ENCODE measurements at places on chromosomes 6 and 20.

DNA sequence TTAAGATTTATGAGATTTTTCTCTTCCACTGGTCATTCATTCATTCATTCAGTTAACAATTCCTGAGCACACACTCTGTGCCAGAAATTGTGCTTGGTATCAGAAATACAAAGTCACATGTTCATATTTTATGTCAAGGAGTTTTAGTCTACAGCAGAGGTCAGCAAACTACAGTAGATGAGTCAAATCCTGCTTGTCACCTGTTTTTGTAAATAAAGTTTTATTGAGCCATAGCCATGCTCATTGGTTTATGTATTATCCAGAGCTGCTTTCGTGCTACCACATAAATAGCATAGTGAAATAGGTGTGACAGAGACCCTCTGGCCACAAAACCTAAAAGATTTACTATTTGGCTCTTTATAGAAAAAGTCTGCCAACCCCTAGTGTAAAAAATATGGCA is 46.8 kb downstream of the THEMIS start:
- DNase-seq, result no peak

DNA sequence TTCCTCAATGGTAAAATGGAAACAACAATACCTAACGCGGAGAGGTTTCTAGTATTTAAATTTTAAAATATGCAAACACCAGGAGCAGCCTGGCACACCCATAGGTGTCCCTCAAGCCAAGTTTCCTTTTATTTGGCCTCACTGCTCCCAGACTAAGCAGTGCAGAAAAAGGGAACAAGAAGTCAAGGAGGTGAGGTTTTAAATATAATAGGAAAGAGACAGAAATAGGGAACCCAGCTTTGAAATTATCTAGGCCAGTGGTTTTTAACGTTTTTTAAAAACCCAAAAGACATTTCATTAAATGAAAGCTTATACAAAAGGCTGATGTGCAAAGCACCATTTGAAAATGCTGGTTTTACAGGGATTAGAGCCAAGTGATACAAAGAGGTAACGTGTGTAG is 109.6 kb downstream of the SLC22A3 start:
- no peak for DNase-seq

- no peak for DNase-seq
Observed at GRCh38 chr6:36323062-36323461, 13.6 kb downstream of the BNIP5 start.

DNA sequence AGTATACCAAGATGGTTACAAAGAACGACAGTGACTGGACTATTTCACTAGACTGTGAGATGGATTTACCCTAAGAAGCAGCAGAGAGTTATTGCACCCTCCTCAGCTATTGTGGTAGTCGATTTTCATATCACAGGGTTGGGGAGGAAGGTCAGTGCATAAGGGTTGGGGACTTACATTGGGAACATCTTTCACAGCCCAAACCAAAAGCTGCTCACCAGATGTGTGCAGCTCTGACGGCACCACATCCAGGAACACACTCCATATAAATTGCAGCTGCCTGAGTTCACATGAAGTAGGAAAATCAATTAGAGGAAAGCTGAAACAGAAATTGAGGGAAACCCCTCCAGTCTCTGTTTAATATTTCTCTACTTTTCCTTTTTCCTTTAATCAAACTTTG is 470.5 kb upstream of the NRSN1 start:
- no peak for DNase-seq

- no peak for DNase-seq
Observed at GRCh38 chr6:5684320-5685053, 322.2 kb downstream of the NRN1 start.

DNA sequence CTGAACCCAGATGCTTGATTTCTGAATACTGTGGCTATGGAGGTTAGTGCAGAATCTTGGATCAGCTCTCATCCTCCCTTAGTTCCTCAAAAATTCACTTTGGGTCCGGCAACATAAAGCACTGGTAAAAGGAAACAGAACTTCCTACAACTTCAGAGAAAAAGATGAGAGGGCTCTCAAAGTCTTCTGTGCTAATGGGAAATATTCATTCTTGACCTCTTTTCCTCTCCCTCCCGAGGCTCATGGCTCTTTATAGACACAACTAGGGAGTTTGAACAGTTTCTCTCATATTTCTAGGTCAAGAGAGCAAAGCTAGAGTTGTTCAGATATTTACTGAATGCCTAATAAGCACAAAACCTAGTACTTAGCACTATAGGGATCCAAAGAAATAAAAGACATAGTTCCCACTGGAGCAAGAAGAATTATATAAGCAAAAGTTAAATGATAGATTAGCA is 124.1 kb upstream of the TCF21 start:
- no peak for DNase-seq

DNA sequence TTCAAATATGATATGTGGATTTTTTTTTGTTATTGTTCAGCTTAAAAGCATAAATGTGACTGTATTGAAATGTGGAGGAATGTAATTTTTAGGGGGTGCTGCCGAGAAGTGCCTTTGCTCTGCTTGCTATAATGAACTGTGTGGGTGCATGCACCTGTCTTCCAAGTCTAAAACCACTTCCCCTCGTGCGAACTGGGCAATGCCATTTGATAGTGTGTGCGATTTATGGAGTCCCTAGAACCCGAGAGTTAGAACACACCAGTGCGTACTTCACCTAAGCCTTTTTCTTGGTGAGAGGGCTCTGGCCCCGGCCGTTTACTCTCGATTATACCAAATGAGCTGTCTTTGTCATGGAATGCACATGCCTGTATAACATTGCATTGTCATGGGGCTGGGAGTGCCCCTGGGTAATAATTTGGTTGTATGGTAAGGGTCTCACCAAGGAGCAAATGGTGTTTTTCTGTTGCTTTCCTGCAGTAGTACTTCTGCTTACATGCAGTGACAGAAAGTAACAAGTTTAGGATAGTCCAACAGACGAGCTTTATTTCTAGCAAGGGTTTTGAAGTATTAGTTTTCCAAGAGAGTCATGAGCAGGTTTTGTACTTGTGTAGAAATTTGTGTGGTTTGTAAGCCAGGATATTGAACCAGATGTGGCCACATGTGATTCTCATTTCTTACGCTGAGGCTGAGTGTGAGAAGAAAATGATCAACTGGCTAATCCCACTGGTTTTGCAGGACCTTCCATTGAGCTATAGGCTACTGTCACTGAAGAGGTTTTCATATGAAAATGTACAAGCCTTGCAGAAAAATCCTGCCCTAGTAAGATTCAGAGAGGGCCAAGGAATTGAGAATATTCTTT is 172.4 kb downstream of the DTNBP1 start:
- DNase-seq, result no peak

- no peak for DNase-seq
Observed at GRCh38 chr6:6845603-6846002, 257.1 kb downstream of the LY86 start.

DNA sequence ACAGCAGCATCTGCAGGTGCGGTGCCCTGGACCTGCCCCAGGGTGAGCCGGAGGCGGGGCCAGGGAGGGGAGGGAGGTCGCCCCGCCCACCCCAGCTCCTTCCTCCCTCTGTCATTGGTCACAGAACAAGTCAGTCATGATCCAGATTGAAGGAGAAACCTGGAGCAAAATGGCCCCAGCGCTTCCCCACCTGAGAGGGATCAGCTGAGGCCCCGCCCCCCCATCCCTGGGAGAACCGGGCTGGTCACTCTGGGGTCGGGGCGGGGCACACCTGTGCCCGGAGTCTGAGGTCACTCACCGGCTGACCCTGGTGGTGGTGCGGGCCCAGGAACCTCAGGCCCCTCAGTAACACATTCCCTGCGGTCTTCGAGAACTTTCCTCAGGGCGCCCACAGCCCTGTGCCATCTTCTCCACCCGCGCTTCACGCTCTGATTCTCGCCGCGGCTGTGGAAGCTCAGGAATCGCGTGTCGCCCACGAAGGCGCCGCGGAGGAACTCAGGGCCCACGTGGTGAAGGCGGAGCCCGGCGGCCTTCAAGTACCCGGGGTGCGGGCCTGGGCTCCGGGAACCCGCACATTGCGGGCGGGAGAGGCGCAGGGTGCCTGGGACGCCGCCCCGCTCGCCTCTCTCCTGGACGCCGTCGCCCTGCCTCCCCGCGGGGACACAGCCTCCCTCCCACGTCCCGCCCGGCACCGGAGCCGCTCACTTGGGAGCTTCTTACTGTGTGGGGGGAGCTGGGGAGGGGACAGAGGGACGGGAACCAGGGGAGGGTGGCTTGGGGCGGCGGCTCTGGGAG is 36.4 kb upstream of the HLA-C start:
- no peak for DNase-seq

DNA sequence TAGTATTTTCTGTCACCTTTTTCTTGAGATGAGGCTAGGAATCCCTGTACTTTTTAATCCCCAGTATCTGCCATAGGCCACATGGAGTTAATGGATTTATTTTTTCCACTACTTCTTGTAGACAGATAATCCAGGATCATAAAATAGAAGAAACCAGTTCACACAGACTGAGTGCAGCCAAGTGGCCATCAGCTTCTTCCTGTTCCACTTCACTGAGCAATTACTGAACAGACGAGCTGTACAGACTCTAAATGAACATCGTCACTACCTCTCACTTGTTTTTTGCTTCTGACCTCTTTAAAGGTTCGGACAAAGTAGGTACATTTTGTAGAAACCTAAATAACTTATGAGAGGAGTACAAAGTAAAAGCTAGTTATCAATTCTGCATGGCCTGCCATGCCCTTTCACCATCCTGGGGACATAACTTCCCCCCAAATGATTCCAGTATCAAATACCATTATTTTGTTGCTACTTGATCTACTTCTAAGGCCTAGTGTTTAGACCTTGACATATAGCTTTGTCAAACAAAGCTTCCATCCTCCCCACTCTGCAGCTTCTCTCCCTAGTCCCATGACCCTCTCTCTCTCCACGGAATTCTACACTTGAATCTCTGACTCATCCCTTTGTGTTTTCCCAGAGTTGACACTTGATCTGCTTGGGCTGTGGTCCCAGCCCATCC is 34.4 kb upstream of the ARHGAP18 start:
- no peak for DNase-seq

GRCh38 chr6:139841794-139842215 is 467.4 kb upstream of the CITED2 start:
- DNase-seq, result no peak

- no peak for DNase-seq
Observed at GRCh38 chr20:3767110-3767426, 485 bp downstream of the ADISSP start.

DNA sequence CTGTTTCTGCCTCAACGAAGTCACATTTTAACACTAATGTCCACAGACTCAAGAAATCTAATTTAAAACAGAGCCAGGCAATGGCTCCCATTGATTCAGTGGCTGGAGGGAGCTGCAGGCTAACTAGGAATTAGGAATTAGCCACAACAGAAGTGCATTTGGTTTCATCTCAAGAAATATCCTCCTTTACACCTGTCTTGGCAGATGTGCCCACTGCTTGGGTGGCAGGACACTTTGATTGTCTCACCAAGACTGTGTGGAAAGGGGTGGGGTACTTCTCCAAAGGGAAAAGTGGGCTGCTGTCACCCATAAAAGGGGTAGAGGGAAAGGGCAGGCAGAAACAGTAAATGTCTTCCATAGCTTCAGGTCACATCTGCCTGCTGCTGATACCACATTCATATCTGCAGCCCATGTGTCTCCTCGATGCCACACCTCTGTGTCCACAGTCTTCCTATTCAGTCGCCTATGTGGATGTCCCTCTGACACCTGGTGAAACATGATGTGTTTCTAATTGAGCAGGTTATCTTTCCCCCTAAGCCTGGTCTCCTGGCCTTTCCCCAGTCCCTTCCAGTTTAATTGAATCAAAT is 10.9 kb upstream of the OSER1 start:
- no peak for DNase-seq

GRCh38 chr6:137373296-137373695 is 120.9 kb downstream of the OLIG3 start:
- DNase-seq, result no peak

GRCh38 chr6:71385111-71385822 is 96.7 kb downstream of the OGFRL1 start:
- no peak for DNase-seq

- no peak for DNase-seq
Observed at GRCh38 chr6:75748743-75749538, at the start of gene MYO6. Gene MYO6 (plus strand): TSS chr6:75749239. CDS start chr6:75817548, 68,309 bp downstream.

DNA sequence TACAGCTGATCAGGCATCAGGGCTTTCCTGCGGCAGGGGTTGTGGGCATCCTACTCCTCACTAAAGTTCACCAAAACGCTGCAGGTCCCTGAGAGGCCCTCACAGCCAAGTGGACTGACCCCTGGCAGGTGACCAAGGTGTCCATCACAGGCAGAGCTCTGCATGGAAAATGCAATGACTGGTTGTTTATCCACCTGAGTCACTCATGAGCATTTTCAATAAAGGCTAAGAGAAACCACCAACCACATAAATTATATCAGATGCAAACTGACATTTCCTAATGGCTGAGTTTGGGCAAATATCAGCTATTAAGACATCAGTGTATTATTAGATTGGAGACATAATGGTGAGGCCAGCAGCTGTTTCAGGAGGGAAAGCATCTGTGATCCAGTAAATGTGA is 152.7 kb upstream of the SYNDIG1 start:
- no peak for DNase-seq

- no peak for DNase-seq
Observed at GRCh38 chr6:26377719-26378118, 5.2 kb upstream of the BTN2A2 start.

DNA sequence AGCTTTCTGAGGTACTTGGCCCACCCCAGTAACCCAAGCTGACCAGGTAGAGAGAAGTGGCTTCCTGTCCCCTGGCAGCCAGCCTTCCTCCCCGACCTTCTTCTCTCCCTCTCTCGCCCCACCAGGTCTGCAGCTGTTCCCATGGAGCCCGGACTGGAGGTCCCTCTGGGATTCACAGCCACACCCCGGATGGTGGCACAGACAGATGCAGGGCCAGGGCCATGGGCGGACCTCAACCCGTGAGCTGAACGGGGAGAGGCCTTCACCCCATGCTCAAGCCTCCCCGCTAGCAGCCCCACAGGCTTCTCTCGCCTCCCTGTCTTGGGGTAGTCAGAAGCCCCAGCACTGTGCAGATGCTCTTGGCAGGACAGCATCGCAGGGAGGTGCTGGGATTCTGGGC is 41.3 kb downstream of the CPXM1 start:
- DNase-seq, result no peak

DNA sequence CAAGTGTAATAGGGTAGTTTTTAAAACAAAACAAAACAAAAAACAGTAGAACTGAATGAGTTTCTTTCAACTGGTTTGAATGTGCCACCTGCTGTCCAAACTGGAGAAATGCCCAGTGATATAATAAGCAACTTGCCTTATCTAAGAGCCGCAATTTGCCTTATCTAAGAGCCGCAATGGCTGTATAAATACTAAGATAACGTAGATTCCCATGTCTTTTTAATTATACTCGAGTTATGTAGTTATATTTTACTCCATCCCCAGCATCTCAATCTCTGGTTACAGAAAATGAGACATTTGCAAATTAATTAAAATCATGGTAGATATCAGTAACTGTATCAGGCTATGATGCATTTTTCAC is 67.2 kb downstream of the RPP40 start:
- no peak for DNase-seq

GRCh38 chr20:37741055-37741454 is 47.2 kb downstream of the CTNNBL1 start:
- DNase-seq, result no peak

- DNase-seq, result no peak
Observed at GRCh38 chr6:137893726-137894125, 26.7 kb downstream of the TNFAIP3 start.

- no peak for DNase-seq
Observed at GRCh38 chr6:52839124-52840055, 1.2 kb downstream of the GSTA5 start.

Measured in non-pigmented ciliary epithelial cell (primary cell).